Anterior cingulate cortex (tissue), 58 donors: ENCODE measurements at places on chromosomes 7 and 10.

- no peak for DNase-seq
Observed at GRCh38 chr7:55554038-55554437, 18.3 kb downstream of the VOPP1 start.

DNA sequence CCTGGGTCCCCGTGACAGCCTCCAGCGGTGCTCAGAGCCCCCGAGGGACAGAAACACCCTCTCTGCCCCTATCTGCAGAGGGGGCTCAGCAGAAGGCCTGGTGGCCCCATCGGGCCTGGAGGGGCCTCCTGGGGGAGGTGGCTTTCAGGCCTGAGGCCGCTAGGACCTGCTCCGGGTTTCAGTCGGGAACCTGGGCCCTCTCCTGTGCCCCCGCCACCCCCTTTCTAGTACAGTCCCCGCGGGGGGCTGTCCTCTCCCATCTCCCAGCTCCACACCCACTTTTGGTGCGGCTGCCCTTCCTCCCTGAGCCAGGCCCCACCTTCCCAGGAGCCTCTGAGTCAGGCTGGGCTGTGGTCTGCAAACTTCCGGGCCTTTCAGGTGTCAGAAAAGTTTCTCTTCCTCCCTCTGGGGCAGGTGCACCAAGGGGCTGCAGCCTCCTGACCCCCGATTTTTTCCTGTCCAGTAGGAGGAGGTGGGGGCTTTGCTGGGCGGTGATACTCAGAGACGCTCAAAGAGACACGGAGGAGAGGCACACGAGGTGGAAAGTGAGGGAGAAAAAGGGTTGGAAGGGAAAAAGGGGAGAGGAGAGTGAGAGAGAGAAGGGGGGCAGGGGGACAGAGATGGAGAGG is 692 bp downstream of the CARD11 start:
- no peak for DNase-seq

DNA sequence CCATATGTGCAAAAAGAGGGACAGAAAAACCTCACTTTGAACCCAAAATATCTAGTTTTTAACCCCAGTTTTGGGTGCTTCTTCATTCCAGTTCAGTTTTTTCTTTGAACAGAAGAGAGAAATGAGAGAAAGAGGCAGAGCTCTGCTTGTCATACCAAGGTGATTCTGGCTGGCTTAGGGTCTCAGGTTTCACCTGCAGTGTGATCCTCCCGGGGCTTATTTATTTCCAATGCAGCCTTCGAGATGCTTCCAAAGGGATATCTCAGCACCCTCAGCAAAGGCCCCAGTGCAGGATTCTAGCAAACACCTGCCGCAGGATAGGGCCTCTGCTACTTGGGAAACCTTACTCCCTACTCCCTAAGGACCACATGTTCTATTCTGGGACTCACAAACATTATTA is 131.3 kb downstream of the WDR11 start:
- no peak for DNase-seq

GRCh38 chr7:5064391-5065106 is 18.9 kb downstream of the RBAK start:
- no peak for DNase-seq

DNA sequence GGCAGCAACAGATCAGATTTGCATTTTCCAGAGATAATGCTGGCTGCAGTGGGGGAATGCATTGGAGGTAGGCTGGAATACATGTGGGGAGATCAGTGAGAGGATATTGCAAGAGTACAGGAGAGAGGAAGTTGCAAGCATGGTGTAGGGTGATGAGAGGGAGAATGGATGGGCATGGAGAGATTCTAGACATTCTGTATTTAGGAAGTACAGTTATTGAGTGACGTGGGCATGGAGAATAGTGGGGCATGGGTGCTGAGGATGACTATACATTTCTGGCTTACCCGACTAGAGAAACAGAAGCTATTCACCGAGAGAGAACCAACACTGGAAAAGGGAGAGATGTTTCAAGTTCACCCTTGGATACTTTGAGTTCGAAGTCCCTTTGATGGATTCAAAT is 116.9 kb upstream of the SVIL start:
- no peak for DNase-seq

DNA sequence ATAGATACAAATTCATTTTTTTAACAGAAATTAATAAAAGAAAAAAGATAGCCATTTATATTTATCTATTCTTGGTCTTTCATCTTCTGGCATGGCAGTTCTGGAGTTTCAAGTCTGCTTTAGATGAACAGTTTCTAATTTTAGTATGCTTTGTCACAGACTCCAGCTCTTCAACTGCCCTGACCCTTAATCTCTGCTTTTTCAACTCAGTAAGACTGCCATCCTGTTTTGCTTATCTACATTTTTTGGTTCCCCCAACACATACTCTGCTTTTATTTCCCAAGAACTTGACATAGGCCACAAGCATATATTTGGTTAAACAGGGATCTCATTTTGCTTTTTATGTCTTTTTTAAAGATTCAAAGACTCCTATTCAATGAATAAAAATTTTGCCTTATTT is 309.3 kb upstream of the KCND2 start:
- DNase-seq: no peak

DNA sequence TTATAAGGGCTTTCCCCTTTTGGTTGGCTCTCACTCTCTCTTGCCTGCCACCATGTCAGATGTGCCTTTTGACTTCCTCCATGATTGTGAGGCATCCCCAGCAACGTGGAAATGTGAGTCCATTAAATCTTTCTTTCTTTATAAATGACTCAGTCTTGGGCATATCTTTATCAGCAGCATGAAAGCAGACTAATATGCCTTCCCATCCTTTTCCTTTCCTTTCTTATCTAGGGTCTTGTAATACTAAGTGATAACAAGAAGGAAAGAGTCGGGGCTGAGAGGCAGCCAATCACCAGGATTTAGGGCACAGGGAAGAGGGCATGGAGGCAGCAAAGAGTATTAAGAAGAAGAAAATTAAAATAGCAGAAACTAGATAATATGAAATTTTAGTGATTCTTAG is 62.0 kb upstream of the JCAD start:
- DNase-seq: no peak

DNA sequence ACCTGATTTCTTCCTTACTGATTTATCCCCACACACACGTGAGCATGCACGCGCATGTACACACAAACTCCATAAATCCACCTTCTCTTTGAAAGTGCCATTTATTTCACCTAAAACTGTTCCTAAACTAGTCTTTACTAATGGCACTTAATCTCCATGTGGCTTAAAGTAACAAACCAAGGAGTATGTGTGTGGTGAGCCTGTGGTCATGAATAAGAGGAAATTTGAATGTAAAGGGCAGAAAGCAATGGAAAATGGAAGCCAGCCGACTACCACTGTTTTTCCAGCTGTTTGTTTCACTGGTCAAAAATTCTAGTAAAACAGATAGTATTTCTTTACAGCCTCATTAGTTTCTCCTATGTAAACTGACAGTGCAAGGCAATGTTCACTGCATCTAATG is 23.8 kb downstream of the SEMA3C start:
- no peak for DNase-seq

- no peak for DNase-seq
Observed at GRCh38 chr7:72161534-72161933, 250.6 kb downstream of the CALN1 start.

- DNase-seq: no peak
Observed at GRCh38 chr7:41969561-41970105, 266.7 kb upstream of the INHBA start.

DNA sequence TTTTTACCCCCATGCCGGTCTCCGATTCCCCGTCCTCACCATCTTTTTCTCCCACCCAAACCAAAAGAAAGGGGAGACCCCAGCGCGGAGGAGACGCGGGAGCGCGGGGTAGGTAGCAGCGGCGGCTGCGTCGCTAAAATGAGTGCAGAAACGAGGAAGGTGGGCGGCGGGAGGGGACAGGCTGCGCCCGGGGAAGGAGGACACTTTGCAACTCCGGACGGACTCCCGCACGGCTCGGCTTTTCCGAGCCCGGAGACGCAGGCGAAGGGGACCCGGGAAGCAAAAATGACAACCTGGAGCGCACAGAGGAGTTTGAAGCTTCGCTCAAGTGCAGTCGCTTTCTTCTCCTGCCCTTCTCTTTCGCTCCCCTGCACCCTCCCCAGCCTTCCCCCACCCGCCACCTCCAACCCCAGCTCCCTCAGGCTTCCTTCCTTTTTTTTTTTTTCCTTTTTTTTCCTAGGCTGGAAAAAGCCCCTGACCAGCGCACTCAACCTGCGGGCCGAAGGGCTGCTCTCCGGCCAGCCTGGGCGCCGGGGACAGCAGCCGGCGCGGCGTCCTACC is 453 bp downstream of the SFMBT2 start:
- DNase-seq: no peak

DNA sequence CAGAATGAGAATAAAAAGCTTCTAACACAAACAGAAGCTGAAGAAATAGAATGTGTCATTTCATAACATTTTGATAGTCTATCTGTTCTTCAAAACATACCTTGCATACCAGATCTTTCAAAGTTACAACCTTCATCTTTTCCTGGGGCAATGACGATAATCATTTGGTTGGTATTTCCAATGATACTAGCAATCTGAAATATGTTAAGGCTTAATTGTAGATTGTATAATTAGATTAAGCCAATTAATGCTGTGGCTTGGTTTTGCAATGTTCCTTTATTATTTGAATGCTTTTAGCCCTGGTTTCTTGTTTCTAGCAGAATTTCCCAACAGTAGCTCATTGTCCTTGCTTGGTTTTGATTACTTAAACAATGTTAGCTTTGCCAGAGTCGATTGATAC is 84.6 kb downstream of the CABCOCO1 start:
- no peak for DNase-seq

GRCh38 chr10:32161586-32161985 is 105.4 kb upstream of the KIF5B start:
- no peak for DNase-seq

- DNase-seq: no peak
Observed at GRCh38 chr10:131703941-131704340, 196.9 kb upstream of the PPP2R2D start.
